ENCODE measurements at places on chromosomes 12 and 14.

DNA sequence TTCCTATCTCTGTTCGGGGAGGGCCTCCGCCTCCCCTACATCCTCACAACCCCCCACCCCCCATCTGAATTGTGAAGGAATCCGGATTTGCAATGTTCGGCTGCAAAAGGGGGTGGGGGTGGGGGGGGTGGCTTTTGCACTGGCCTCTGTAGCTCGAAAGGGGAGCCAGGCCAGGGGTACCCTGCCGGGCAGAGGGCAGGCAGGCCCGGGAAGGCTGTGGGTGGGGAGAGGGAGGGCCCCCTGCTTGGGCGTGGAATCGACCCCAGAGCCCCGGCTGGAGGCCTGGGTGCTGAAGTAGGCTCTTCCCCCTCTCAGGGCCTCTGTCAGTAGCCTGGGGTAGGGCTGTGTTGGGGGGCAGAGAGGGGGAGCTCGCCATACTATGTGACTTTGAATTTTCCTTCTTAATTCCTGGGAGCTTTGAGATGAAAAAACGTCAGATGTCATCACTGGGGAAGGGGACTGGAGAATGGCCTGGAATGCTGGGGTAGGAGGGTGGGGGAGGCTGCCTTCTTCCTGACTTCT, 1.1 kb downstream of the LRP1 start:
- DNase-seq, result no peak

DNA sequence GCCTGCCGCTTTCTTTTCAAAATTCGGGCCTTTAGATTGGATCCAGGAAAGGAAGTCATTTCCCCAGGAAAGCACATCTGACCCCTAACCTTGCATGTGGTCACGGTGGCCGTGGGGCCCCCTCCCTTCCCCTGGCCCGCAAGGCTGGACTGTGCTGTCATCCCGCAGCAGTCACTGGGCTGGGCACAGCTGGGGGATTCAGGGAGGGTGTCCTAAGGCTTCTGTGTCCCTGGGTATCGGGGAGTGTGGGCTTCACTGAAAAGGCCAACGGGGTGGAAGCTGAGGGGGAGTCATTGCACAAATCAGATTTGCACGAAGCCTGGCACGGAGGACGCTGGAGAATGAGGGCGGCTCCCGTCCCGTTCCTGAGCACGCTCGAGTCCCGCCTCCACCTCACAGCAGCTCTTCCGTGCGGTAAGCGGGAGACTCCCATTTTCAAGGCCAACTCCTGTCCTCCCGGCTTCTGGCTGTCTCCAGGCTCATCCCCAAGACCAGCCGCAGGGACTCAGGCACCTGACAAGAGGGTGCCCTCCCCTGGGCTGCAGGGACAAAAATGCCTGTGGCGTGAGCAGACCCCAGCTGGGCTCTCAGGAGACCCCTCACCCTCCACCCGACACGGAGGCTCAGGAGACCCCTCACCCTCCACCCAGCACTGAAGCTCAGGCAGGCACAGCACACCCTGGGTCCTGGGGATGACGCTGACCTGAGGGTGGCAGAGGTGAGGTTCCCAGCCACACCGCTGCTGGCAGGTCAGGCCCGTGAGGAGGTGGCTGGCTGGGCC, 9.6 kb downstream of the XRCC3 start:
- no peak for DNase-seq

GRCh38 chr12:110960795-110961194, 40.4 kb upstream of the MYL2 start:
- no peak for DNase-seq

DNA sequence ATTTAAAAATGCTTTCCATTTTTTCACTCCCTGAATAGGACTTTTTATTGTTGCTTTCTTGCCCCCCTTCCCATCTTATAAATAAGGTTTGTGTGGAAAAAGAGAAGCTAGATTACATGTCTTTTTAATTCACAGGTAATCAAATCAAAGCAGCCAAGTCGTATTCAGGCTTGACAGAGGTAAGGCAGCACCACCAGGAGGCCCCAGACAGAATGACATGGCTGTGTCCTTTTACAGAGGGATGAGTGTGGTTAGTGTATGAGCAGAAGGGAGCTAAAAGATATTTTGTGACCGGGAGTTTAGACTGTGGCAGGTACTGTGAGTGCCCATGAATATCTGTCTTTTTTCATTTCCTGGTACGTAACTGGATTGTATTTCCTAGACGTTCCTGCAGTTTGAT, 596.1 kb downstream of the ETNK1 start:
- DNase-seq, result no peak

GRCh38 chr12:105804591-105805265, 334.0 kb downstream of the NUAK1 start:
- no peak for DNase-seq

DNA sequence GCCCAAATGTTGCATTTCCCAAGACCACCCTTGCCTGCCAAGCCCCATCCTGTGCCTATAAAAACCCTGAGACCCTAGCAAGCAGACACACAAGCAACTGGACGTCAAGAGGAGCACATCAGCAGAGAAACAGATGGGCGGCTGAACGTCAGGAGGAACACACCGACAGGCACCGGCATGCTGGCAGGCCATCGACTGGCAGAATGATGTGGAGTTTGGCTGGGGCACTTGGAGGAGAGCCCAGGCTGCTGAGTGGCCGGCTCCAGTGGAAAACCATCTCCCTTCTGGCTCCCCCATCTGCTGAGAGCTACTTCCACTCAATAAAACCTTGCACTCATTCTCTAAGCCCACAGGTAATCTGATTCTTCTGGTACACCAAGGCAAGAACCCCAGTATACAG, 130.1 kb downstream of the SLC41A2 start:
- DNase-seq, result no peak

GRCh38 chr14:80152166-80152565, 59.1 kb downstream of the DIO2 start:
- DNase-seq, result no peak

GRCh38 chr14:40318211-40318719, 886.0 kb upstream of the FBXO33 start:
- no peak for DNase-seq

DNA sequence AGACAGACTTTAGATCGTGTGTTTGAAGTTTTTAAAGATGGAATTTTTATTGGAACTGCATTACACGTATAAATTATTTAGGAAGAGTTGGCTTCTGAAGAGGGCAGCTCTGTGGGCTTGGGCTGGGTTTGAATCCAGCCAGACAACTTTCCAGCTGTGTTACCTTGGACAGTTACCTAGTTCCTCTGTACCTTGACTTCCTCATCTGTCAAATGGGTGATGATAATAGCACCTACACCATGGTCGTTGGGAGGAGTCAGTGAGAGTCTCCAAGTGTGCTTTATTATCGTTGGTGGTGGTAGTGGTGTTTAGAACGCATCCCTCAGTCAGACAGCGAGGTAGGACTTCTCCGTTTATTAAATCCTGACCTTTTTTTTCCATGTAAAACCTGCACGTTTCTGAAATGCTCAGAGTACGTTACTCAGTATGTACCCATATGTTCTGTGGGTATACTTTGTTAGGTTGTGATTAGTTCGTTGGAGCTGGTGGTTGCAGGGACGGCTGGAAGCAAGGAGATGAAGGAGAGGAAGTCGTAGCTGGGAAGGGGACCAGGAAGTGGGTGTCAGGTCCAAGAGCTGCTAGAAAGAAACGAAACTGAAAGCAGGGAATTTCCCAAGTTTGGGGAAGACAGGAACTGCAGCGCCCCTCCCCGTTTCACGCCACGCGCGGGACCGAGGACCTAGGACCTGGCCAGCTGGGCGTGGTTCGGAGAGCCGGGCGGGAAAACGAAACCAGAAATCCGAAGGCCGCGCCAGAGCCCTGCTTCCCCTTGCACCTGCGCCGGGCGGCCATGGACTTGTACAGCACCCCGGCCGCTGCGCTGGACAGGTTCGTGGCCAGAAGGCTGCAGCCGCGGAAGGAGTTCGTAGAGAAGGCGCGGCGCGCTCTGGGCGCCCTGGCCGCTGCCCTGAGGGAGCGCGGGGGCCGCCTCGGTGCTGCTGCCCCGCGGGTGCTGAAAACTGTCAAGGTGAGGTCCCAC, at the start of gene OAS3:
Gene OAS3 (plus strand): TSS at position 734 of the 979 bp plus-strand sequence. CDS start 57 bp downstream, at position 791.
- peak; percentile 31 for DNase-seq

GRCh38 chr14:91947475-91948184, at the start of gene FBLN5:
FBLN5 (minus strand) TSS chr14:91947694; CDS start chr14:91947229, 465 bp downstream.
- no peak for DNase-seq

GRCh38 chr14:54589843-54590242, 22.9 kb downstream of the SAMD4A start:
- no peak for DNase-seq

- no peak for DNase-seq
Measured at GRCh38 chr12:89948271-89949175, 239.9 kb upstream of the ATP2B1 start.

DNA sequence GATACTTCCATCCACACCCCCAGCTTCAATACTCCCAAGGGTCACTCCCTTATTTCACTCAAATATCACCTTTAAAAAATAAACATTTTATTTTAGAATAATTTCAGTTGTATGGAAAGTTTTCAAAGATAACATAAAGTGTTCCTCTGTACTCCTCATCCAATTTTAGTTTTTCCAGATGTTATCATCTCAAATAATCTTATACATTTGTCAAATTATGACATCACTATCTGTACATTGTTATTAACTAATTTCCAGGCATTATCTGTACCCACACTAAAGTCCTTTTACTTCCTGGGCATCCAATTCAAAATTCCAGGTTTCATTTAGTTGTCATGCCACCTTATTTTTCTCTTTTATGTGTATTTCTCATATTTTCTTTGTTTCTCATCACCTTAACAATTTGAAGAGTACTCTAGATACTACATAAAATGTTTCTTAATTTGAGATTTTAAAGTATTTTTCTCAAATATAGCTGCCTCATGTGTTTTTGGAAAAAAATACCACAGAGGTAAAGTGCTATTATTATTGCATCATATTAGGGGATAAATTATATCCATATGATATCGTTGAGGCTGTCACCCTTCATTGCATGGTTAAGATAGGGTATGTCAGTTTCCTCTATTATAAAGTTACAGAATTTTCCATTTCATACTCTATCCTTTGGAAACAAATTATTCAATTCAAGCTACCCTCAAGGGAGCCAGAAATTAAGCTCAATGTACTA, 571.0 kb downstream of the SLC6A15 start:
- no peak for DNase-seq

GRCh38 chr14:27890259-27890658, 876.3 kb upstream of the FOXG1 start:
- no peak for DNase-seq

- no peak for DNase-seq
Measured at GRCh38 chr12:46657453-46658411, 168.1 kb downstream of the SLC38A4 start.

All from stimulated activated CD4-positive, alpha-beta T cell treated with anti-CD3 and anti-CD28 coated beads, Interleukin-12 subunit alpha, Interleukin-12 subunit beta, amount 100 ng/mL, for 48 hours (primary cell).